ENCODE measurements at places on chromosomes 12 and 14.

- DNase-seq = no peak
Measured at GRCh38 chr12:106942775-106943174, 12.9 kb upstream of the TMEM263 start.

DNA sequence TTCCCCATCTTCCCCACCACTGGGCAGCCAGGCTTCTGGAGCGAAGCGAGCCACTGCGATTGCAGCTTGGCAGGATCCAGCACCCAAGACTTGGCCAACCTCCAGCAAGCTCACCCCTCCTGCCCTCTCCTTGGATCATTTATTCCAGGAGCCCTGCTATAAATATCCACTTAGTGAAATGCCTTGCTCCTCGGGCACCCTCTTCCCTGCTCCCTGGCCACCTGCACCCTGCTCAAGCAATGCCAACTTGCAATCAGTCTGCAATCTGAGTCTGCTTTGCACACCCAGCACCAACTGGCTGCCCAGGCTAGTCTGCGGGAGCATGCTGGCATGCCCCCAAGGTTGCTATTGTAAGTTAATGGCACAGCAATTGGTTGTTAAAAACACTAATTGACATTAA lies 666.0 kb downstream of the MED13L start:
- DNase-seq = no peak

- no peak for DNase-seq
Measured at GRCh38 chr14:59018460-59018859, 170.0 kb upstream of the DAAM1 start.

- DNase-seq = no peak
Measured at GRCh38 chr12:90677552-90677951, 277.4 kb downstream of the CCER1 start.

DNA sequence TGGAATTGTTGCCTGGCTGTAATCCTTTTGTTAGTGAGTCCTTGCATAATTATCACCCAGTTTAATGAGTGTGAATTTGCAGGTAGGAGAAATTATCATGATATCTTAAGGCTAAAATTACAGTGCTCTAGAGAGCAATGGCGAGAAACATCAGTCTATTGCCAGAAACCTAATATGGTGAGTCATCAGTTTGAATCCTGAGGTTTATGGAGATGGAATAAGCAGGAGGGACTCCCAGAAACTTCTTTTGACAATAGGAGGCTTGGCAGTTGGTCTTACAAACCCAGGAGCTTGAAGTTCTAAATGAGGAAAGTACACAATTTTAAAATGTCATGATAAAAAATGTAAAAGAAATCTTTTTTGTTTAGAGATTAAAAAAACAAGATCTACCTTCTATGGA lies 31.5 kb upstream of the CRADD start:
- DNase-seq = no peak

GRCh38 chr14:51168215-51168613 lies 71.8 kb upstream of the TMX1 start:
- DNase-seq = no peak

- DNase-seq = no peak
Measured at GRCh38 chr14:65604936-65605335, 192.4 kb downstream of the FUT8 start.

DNA sequence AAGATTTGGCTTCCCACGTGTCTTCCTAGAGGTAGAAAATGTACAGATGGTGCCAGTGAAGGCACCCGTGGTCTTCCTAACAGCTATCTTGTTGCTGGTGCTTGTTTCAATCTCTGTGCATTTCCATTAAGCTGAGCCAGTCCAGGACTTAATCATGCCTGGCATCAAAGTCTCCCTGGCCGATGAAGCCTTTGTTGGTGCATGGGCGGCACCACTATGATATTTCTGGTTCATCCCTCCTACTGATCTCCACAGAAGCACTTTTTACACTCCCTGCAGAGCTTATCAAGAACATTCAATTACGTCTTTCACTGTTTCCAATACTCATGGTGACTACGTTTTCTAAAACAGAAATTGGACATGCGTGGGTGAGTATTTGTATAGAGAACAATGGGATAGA lies 128.4 kb downstream of the TTC8 start:
- no peak for DNase-seq

- no peak for DNase-seq
Measured at GRCh38 chr12:92085736-92086040, 60.0 kb downstream of the BTG1 start.

GRCh38 chr14:36935976-36936678 lies 236.3 kb downstream of the SLC25A21 start:
- DNase-seq = no peak

- no peak for DNase-seq
Measured at GRCh38 chr12:66633676-66634075, 45.2 kb downstream of the GRIP1 start.

DNA sequence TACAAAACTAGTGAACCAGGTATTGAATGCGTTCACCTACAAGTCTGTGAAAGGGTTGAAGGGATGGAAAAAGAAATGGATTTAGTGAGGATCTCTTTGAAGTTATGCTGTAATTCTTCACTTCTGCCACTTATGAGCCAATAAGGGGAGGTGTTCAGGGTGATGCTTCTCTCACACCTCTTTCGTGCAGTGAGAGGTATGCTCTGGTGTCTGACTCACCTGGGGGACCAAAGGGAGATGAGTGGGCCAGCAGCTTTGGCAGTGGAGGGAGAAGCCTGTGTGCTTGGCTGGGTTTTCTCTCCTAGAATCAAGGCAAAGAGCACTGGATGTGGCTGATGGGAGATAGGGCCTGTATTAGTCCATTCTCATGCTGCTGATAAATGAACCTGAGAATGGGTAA lies 45.4 kb downstream of the E2F7 start:
- DNase-seq = no peak

DNA sequence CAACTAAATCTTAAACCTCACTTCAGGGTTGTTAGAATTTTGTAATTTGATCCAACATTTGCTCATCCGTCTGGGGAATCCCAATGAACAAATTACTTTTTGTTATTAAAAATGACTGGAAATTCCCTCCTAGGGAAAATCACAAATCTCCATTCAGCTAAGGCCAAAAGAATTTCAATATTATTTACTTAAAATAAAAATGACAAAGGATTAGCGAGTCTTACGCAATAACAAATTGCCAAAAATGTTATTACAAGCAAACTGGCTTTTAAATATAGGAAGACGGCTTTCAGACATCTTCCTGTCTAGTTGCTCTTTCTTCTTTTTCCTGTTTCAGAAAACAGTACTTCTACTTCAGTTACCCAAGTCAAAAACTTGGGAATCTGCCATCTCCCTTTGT lies 92.4 kb upstream of the TSPAN8 start:
- no peak for DNase-seq

- peak; percentile 67 for DNase-seq
Measured at GRCh38 chr12:108633534-108634248, at the start of gene SELPLG. TSS of gene SELPLG (minus strand) at chr12:108633894. CDS start at chr12:108624307, 9,587 bp downstream.

- no peak for DNase-seq
Measured at GRCh38 chr14:59208224-59208814, 19.9 kb downstream of the DAAM1 start.

GRCh38 chr12:131104463-131105350 lies 151.0 kb downstream of the ADGRD1 start:
- DNase-seq = peak; percentile 54

GRCh38 chr14:93019367-93019843 lies 96.3 kb downstream of the ITPK1 start:
- DNase-seq = no peak

DNA sequence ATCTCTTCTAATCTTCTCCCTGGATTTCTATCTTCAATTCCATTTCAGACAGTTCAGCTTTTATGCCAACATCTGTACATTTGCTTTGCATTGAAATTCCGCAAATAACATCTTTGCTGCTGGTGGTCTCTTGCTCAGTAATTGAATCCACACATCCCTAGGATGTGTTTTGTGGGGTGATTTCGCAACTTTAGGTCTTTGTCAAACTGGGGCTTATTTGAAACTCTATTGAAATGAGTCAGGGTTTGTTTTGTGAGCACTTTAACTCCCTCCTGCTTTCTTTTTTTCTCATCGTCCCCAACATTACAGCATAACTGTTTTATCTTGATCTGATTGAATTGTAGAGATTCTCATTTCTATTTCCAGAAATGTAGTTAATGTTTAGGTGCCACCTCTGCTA lies 404.3 kb downstream of the NPAS3 start:
- no peak for DNase-seq

GRCh38 chr12:47978598-47978873 lies 15.1 kb downstream of the TMEM106C start:
- DNase-seq = no peak
